D341Med (cell line): ENCODE measurements at places on chromosomes 7 and 10.

DNA sequence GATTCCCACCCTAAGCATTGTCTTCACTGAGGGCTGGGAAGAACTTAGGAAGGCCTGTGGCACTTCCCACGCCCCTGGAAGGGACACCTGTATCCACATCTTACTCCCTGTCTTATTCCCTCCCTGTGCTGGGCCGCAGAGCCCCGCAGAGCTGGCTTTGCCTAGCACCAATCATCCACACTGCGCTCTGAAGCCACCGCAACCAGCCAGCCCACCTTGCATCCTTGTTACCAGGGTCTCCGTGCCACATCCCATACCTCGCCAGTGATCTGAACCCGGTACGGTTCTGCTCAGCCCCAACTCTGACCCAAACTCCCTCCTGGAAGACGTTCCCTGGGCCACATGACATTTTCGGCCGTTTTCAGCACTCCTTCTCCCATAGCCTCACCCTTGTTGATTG is 101.4 kb upstream of the PITRM1 start:
- DNase-seq, result no peak

DNA sequence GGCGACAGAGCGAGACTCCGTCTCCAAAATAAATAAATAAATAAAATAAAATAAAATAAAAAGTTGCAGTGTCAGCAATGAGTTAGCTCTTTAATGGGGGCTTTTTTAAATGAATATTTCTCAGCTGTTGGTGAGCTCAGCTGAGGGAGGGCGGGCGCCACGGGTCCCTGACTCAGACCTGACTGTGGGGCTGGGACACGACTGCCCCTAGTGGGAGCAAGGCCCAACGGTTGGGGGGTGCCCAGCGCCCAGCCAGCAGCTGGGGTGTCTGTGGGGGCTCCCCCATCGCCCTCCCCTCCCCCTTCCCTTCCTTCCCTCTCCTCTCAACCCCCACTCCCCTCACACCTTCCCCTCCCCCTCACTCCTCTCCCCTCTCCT is 46.6 kb downstream of the PWWP2B start:
- no peak for DNase-seq

DNA sequence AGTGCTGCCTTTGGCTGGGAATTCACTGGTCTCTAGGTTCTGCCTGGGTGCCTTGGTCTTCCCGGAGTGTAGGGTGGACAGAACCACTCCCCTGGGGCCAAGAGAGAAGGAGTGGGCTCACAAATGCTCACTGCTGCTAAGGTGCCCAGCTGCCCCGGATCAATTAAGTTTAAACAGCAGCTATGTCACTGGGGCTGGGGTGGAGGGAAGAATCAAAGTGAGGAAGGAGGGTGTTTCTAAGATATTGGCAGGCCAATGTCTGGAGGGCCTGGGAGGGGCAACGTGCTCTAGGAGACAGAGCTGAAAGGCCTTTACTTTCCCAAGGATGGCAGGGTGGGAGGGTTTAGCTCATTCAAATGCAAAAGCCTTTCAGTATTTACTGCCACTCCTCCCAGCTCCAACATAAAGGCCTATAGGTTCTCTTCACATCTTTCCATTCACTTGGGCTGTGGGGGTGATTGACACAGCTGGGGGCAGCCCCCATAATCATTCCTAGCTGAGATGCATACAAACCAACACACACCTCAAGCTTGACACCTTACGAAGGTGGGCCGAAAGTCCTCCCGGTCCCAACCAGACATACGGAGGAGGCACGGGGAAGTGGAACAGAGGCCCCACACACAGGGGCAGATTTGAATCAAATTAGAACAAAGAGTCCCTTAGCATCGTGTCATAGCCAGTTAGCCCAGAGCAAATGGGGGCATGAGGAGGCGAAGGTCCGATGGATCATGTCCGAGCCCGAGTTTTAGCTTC is 108.0 kb upstream of the EFCAB10 start:
- DNase-seq, result no peak

GRCh38 chr10:12841426-12841825 is 160.1 kb downstream of the CCDC3 start:
- no peak for DNase-seq

- no peak for DNase-seq
These were observed 237.7 kb downstream of the FANK1 start for GRCh38 chr10:126133906-126134656.

DNA sequence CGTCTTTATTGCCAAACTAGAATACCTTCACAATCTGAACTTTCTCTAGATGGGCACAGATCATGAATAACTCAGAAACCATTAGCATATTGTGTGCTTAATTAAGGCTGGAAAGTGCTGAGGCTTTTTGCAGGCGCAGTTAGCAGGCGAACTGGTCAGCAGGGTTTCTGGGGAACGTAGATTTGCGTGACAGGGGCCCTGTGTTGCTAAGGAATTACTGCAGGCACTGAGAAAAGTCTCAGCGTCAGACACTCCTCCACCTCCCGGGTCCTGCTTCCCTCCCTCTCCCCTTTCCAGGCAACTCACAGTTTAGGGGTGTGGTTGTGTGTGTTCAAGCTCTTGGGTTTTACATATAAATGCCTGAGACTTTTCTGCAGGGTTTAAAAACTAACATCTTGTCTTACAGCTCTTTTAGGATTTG is 2.2 kb downstream of the MAP3K8 start:
- no peak for DNase-seq

- DNase-seq, result no peak
These were observed 201.0 kb downstream of the EMX2 start for GRCh38 chr10:117743509-117743908.

GRCh38 chr7:96233528-96234154 is 88.3 kb downstream of the SLC25A13 start:
- DNase-seq, result no peak

DNA sequence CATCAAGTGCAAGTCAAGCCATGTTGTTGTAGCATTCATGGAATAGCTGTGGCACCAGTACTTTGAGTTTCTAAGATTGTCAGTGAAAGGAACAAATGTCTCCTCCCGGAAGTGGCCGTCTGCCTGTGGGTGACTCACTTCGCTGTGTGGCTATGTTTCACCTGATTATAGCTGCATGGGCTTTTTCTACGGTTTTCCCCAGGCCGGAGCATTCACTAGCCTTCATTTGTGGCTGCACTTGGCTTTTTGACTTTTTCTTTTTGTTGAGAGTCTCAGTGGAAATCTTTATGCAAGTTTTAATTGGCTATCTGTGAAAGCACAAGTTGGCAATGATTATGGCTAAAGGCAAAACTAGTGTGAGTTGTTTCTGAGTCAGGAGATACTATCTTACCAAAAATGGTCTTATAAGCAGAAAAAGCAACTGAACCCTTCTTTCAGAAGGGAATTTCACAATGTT is 35.0 kb downstream of the SRI start:
- DNase-seq, result no peak

- no peak for DNase-seq
These were observed 48.0 kb downstream of the ST7 start for GRCh38 chr7:117001283-117001682.

GRCh38 chr10:117086546-117086945 is 51.5 kb downstream of the VAX1 start:
- DNase-seq, result no peak
